ENCODE measurements at places on chromosomes 6 and 20. TPM values are rescaled to one million over a fixed set of nuclear protein-coding genes. Genes with fewer than 3 reads are reported as not detected.

DNA sequence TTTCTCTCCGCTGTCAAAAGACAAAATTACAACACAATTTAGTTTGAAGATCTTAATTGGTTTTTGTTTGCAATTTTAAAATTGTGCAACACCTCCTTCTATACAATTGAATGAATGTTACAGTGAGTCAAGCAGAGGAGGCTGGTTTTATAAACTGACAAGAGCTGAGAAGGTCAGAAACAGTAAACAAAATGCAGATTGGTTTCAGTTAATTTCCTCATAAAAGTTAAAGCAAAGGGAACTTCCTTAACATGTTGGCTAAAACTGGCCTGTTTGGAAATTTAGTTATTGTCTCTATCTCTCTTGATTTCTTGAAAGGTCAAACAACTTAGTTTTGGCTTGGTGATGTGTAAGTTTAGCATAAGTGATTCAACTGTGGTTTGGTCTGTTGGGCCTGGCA lies 22.2 kb downstream of the KHDC1L start:
- ATAC-seq: no peak

The CGAS gene
- total RNA-seq: 8.6 TPM

The PRSS16 gene
- total RNA-seq: 7.7 TPM

The ELOVL4 gene
- total RNA-seq: 6.8 TPM

Measured in esophagus mucosa (tissue), 1 donor.